ENCODE measurements at places on chromosomes 2 and 18. TPM values are rescaled to one million over a fixed set of nuclear protein-coding genes. Genes with fewer than 3 reads are reported as not detected.

DNA sequence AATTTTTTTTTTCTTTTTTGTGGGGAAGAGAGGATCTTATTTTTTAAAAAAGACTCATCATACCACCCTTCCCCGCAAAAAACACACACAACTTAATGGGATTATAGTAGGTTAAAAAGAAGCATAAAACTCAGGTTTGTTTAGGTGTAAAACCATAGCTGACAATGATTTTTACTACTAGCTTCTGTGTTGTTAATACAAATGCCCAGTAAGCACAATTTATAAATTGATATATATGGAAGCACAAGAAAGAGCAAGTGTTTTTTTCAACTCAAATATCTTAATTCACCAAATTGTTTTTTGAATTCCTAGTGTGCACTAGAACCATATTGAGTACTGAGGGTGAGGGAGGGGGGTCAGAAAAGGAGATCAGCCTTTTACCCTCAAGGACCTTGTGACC lies 7.0 kb downstream of the STAT4 start:
- DNase-seq, result no peak

PTPN4 gene
- total RNA-seq, result 23.7 TPM

DNA sequence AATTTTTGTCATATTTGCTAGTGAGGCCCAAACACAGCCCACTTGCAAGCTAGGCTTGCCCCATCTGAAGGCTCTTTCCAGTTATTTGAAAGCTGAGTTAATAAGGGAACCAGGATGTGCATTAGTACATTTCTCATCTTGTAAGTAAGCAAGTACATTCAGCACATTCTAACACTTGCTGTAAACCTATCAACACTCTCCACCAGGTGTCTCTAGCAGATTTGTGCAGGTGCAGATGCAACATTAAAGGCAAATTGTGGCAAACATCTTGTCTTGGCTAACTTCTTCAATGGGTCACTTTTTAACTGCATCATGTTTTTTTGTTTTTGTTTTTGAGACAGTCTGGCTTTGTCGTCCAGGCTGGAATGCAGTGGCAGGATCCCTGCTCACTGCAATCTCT lies 25.3 kb upstream of the MFSD6 start:
- DNase-seq, result no peak

GRCh38 chr2:121288454-121289231 lies 3.6 kb upstream of the TFCP2L1 start:
- DNase-seq, result peak; percentile 32

DNA sequence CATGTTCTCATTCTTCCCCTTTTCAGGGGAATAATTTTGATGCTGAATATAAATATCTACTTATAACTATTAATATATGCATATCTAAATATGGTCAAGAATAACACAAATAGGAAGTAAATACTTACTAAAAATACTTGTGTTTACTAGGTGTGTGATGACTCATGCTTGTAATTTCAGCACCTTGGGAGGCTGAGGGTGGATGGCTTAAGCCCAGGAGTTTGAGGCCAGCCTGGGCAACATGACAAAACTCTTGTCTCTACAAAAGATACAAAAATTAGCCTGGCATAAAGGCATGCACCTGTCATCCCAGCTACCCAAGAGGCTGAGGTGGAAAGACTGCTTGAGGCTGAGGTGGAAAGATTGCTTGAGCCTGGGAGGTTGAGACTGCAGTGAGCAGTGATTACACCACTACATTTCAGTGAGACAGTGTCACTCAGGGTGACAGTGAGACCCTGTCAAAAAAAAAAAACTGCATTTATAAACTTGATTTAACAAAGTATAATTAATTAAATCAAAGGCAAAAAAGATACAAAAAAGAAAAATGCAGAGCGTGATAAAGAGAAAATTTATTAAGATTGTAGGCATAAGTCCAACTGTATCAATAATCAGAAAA lies 703.1 kb upstream of the VRK2 start:
- no peak for DNase-seq

GRCh38 chr2:200649724-200650123 lies 63.9 kb downstream of the AOX1 start:
- no peak for DNase-seq

GRCh38 chr2:143823296-143823695 lies 694.1 kb downstream of the ARHGAP15 start:
- no peak for DNase-seq

DNA sequence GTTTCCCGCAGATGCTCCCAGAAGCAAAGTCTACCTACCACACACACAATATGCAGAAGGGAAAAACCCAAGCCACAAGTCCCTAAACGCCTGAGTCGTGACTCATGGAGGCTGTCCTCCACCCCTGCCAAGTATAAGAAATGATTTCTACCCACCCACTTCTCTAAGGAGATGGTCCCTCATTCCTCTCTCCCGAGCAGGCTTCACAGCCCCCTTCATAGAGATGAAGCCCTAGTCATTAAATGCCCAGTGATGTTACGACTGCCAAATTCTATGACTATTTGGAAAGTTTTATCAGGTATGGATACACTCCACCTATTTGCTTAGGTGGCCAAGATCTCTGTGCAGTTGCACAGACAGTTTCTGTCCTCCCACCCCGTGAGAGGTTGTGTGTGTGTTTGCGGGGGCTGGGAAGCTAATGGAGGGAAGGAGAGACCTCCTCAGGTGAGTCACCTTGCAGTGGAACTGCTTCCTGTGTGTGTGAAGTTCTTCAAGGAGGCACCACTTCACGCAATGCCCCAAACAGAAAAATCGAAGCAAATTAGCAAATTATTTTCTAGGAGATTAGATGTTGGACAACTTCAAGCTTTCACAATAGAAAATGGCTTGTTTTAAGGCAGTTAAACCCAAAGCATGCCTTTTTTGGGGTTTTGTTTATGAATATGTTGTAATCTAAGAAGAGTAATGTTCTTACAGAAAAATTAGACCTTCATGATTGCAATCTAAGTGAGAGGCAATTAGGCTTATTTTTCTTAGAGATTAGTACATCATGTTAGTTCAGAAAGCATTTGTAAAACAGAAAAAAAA lies 175.2 kb downstream of the TGIF1 start:
- peak; percentile 74 for DNase-seq

DNA sequence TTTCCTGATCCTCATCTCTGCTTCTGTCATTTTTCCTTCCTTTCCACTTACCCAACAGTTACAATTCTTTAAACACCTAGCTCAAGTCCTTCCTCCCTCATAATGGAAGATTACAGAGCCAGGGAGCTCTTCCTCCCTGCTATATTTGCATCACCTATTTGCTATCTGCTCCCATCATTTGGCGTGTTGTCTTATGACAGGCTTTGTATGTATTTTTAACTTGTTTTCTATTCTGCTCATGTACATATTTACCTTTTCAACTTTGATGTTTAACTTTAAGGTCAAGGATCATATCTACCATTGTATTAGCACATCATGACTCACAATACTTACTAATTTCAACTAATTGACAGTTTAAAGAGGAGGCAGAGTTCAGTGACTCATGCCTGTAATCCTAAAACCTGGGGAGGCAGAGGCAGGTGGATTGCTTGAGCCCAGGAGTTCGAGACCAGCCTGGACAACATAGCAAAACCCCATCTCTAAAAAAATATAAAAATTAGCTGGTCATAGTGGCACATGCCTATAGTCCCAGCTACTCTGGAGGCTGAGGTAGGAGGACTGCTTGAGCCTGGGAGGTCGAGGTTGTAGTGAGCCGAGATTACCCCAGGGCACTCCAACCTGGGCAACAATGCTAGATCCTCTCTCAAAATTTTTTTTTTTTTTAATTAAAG lies 308.0 kb upstream of the STON1 start:
- DNase-seq, result no peak

GRCh38 chr2:86489542-86489941 lies 48.4 kb downstream of the KDM3A start:
- DNase-seq, result no peak

DNA sequence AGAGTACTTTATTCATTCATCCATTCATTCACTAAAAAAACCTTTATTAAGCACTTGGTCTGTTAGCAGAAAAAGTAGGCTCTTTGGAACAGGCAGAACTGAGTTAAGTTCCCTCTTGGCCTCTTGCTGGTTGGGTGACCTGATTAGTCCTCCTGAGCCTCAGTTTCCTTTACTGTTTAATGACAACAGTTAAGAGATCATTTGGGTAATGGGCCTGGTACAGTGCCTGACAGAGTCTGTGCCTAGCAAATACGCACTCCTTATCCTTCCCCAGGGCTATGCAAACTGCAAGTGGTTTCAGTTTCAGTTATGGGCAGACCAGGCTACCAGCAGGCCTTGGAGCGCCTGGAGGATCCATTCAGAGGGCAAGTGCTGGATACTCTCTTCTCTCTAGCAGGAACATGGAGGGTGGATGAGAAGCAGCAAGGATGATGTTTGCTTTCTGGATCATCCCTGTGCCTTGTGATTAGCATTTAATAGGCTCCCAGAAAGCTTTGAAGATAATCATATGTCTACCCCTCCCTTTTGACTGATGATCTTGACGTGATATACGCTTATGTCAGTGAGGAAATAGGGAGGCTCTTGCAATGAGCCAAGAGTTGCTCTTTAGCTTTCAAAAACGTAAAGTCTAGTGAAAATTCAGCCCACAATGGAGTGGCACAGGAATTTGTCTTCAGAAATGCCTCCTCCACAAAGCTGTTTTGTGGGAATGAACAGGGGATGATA lies 12.4 kb upstream of the TAF1B start:
- peak; percentile 28 for DNase-seq

DNA sequence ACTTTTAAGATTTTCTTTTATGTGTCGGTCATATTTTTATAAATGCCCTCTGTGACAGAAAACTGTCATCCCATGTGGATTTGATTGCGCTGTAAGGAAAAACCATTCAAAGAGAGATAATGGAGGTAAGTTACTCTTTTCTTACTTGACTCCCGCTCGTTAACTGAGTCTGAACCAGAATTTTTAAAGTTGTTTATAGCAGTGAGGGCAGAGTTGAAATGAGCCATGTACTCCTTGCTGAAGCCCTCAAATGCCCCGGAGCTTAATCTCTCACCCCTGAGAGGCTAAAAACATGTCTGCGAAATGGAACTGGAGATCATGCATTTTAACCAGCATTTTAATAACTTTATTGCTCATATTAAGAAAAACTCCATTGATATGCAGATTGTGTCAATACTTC lies 320.0 kb upstream of the SOX11 start:
- no peak for DNase-seq

DNA sequence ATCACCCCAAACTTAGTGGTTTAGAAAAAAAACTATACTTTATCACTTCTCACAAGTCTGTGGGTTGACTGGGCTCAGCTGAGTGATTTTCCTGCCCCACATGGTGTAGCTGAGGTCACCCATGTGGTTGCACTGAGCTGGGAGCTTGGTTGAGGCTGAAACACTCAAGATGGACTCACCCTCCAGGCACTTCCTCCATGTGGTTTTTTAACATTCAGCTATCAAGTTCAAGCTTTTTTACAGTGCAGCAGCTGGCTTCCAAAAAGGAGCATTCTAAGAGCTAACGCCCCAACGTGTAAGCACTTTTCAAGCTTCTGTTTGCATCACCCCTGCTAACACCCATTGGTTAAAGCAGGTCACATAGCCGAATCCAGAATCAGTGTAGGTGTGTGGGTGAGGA lies 105.9 kb upstream of the CREB1 start:
- no peak for DNase-seq

GRCh38 chr2:42569883-42570282 lies 1.5 kb downstream of the MTA3 start:
- no peak for DNase-seq

DNA sequence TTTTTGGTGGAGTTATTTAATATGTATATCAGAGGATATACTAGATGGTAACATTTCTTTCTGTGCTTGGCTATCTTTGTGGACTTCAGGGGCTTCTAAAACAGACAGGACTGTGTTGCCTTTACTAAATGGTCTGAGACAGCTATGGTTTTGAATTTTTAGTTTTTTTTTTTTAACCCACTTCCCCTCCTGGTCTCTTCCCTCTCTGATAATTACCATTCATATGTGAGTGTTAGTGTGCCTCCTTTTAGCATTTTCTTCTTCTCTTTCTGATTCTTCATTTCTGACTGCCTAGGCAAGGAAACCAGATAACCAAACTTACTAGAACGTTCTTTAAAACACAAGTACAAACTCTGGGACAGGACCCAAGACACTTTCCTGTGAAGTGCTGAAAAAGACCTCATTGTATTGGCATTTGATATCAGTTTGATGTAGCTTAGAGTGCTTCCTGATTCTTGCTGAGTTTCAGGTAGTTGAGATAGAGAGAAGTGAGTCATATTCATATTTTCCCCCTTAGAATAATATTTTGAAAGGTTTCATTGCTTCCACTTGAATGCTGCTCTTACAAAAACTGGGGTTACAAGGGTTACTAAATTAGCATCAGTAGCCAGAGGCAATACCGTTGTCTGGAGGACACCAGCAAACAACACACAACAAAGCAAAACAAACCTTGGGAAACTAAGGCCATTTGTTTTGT lies 52.7 kb downstream of the SMAD4 start:
- DNase-seq, result no peak

DNA sequence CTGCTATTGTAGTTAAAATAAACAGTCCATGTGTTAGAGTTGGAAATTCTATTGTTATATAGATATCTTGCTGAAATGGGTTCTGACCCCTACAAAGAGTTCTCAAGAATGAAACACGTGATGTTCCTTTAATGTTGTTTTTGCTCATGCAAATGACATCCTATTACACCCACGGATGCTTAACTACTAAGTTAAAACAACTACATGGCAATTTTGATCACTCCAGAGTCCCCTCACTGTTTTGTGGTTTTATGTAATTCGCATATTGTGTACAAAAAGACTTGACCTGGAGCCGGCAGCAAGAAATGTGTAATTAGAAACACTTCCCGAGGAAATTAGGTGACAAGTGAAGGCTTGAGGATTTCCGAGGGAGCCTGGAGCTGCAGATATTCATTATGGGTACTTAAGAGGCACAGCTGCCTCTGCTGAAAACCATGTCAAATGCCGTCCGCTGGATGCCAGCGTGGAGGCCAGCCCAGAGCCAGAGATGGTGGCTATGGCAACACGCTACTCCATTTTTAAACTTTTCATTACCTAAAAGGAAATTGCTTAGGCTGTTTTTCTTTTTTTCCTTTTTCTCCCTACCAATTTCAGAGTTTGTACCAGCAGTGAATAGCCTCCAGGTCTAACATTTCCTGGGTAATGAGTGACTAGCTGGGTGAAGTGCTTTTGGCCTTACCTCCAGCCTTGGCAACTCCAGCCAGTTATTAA lies 21.0 kb upstream of the CABLES1 start:
- no peak for DNase-seq

DNA sequence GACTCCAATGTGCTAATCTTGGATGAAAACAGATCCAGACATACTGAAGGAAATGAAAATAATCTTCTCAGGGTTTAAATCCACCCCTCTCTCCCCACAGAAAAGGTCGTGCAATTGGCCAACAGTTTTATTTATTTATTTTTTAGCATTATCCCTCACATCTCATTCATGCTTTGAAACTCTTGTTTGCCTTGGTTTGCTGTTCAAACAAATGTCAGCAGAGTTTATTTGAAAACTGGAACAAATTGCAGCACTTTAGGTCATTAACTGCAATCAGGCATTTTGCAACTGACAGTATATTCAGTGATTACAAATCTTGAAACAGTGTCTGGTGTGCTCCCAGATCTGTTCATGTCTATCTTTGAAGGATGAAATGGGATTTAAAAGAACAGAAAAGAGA lies 220.6 kb downstream of the SLC4A10 start:
- DNase-seq, result no peak

LRP2 gene
- 8.1 TPM for total RNA-seq

All from right atrium auricular region (tissue), 2 donors.